ENCODE measurements at places on chromosomes 5 and 9.
A peak's percentile ranks its signal among the peaks of the same experiment; 100 is the strongest.

DNA sequence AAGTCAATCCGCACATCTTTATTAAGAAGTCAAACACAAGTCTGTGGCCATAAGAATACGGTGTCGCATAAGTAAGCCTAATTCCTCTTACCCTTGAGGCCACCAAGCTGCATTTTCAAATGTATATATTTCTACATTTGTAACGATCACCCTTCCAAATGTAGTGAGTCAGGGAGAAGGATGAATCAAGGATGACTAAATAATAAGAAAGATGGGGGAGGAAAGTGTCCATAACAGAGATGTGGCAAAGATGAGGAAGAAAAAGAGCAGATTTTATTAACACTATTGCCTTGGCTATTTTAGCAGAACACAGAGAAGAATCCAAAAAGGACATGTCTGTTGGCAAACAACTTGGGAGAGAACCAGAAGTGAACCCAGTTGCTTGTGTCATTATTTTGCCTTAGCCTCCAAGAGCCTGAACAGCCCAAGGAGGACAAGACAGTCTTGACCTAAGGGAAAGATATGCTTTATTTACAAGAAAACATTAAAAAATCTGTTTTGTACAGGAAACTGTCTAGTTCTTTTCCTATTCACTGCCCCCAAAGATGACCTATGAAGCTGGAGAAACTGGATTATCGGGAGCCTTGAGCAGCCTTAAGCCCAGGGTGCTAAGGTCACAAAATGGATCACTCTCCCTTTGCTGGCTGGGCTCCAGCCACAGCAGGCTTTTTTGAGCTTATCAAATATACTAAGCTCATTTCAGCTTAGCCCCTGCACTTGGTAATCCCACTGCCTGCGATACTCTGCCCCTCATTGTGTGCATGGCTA is 101.5 kb downstream of the PLCXD3 start:
- DNase-seq, result no peak

DNA sequence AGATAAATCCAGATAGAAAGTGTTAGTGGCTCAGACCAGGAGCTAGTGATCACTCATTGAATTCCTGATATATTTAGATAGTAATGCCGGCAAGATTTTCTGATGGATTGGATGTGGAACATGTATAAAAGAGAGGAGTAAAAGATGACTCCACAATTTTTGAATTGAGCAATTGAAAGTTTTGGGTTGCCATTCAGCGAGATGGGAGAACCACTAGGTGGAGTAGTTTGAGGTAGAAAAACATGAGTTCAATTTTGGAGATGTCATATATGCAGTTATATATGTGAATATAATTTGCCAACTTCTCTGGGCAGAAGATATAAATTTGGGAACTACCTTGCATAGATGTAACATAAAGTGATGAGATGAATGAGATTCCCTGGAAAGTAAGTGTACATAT is 502.5 kb upstream of the SEMA6A start:
- no peak for DNase-seq

DNA sequence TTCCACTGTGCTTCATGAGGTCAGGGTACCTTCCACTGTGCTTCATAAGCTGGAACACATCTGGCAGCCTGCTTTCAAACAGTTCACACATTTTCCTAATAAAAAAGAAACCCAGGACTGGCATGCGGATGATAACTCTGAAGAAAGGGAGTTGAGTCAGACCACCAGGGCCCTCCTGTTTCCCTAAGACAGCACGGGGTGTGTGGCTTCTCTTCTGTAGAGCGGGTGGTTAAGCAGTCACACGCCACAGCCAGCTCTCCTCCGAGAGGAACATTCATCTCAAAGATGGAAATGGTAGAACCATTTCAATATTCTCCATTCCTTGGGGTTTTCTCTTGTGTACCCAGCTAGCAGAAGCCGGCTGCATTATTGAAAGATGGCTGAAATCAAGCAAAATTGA is 128.1 kb upstream of the LMX1B start:
- DNase-seq, result no peak

GRCh38 chr9:14314424-14314928 is 535 bp upstream of the NFIB start:
- no peak for DNase-seq

DNA sequence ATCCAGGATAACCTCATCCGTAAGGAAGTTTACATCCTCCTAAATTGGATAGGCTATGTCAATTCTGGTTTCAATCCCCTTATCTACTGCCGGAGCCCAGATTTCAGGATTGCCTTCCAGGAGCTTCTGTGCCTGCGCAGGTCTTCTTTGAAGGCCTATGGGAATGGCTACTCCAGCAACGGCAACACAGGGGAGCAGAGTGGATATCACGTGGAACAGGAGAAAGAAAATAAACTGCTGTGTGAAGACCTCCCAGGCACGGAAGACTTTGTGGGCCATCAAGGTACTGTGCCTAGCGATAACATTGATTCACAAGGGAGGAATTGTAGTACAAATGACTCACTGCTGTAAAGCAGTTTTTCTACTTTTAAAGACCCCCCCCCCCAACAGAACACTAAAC is 1.3 kb downstream of the ADRB2 start:
- no peak for DNase-seq

DNA sequence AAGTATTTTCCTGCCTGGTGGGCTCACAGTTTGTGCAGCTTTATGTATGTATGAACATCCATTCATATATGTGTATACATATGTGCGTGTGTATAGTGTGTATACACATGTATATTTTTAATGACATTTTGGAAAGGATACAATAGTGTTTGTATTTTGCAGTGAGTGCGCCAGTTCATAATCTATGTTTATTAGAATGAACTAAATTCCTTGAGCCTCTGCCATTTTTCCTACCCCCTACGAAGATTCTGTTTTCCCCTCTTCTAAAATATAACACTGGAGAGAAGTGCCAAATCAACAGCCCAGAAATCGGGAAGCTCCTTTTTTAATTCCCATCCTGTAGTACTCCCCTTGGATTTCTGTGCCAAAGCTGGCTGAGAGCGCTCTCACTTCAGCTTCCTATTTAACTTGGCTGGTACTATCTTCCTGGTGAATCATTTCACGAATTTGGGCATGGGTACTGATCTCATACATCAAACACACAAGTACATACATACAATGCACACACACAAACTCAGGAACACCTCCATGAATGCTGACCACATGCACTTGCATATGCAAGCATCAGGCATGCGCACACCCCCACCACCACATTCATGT is 578.4 kb upstream of the WWC1 start:
- DNase-seq, result no peak

GRCh38 chr5:108786806-108787483 is 39.2 kb downstream of the FER start:
- DNase-seq, result no peak

- no peak for DNase-seq
Observed at GRCh38 chr9:89377411-89377810, 59.1 kb downstream of the SECISBP2 start.

GRCh38 chr5:137954131-137954879 is 65.0 kb downstream of the PKD2L2 start:
- no peak for DNase-seq

DNA sequence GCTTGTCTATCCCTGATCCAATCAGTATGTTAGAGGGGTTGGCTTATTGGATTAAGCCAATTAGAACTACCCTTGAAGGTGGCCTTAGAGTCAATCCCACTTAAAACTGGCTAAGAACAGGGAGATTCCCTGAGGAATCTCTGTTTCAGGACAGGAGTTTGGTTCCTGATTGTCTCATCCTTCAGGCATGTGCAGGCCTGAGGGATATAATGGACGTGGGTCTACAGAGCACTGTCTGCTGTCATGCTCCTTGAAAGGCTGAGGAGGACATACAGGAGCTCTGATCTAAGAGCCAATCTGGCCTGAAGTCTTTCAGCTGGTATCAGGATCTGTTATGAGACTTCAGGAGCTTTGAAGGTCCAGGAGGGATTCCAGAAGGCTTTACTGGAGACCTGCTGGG is 36.2 kb upstream of the PRXL2C start:
- no peak for DNase-seq

DNA sequence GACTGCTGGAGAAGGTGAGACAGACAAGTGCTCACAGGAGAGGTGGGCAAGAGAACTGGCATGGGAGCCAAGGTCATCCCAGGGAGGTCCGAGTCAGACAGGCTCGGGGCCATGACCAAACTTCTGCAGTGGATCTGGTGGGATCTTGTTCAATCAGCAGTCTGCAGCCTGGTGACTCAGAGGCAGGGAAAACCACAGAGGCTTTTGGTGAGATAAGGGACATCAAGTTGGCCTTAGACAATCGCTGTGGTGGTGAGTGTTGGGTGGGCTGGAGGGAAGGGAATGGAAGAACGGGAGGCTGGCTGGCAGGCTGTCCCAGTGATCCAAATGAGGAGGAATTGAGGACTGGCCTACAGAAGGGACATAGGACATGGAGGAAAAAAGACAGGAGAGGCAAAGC is 123.8 kb downstream of the TMEM174 start:
- DNase-seq, result no peak

DNA sequence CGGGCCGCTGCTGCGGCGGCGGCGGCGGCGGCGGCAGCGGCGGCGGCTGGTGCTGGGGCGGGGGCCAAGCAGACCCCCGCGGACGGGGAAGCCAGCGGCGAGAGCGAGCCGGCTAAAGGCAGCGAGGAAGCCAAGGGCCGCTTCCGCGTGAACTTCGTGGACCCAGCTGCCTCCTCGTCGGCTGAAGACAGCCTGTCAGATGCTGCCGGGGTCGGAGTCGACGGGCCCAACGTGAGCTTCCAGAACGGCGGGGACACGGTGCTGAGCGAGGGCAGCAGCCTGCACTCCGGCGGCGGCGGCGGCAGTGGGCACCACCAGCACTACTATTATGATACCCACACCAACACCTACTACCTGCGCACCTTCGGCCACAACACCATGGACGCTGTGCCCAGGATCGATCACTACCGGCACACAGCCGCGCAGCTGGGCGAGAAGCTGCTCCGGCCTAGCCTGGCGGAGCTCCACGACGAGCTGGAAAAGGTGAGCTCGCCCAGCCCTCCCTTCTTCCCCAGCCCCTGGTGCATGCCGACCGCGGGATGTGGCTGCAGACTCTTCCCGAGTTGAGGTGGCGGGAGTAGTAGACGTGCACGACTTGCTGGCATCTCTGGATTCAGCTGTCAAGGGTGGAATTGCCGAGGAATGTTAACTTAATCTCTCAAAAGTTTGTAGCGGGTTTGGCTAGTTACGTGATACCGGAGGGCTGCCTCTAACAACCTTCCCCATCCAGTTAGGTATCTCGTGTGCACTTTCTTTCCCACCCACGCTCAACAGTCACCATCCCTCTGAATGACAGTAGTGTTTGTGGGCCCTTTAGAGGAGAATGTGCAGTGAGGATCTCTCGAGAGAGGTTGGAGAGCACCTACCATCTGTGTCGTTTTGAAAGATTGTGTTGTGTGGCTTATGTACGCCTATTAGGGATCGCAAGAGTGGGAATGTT is 932 bp downstream of the SLC12A2 start:
- peak; percentile 34 for DNase-seq

GRCh38 chr5:155872629-155873220 is 454.2 kb upstream of the SGCD start:
- DNase-seq, result no peak

- DNase-seq, result no peak
Observed at GRCh38 chr5:78754655-78755054, 106.1 kb upstream of the LHFPL2 start.

DNA sequence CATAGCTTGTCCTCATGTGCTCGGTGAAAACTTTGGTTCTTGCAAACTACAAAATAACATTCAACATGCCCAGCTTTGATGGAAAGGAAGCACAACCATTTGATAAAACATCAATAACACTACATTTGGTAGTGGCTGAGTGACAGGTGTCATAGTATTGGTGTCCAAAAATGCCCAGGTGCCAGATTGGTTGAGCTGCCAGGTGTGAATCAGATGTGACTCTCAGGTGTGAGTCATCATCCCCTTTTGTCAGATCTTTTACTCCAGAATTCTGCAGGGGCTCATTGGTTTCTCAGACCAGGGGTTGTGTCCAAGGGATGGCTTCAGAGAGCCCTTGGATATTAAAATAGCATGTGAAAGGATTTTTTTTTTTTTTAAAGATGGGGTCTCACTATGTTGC is 22.5 kb upstream of the POMT1 start:
- DNase-seq, result no peak

GRCh38 chr9:100718717-100719116 is 140.8 kb downstream of the CAVIN4 start:
- no peak for DNase-seq

GRCh38 chr5:65903581-65903980 is 22.8 kb upstream of the ERBIN start:
- DNase-seq, result no peak

- no peak for DNase-seq
Observed at GRCh38 chr5:59380350-59380951, 513.1 kb downstream of the PDE4D start.

GRCh38 chr9:98742325-98743280 is 33.9 kb upstream of the GABBR2 start:
- no peak for DNase-seq

- DNase-seq, result no peak
Observed at GRCh38 chr5:88952996-88953643, 70.1 kb upstream of the MEF2C start.

GRCh38 chr9:133142684-133143622 is 20.8 kb downstream of the GBGT1 start:
- DNase-seq, result no peak

DNA sequence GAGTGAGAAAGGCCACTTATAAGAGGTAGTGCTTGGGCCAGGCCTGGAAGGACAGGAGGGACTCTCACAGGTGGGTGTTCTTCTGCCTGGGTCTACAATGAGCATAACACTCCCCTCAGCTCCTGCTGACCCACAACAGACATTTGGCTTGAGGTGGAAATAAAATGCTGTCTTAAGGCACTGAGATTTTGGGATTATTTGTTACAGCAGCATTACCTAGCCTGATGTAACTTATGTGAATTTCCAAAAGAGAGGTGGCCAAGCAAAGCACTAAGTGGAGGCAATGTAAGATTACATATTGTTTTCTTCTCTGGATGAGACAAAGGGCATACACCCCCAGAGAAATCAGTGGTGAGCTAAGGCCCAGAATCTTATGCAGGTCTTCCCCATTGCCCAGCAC is 221.5 kb downstream of the PAX5 start:
- DNase-seq, result no peak

DNA sequence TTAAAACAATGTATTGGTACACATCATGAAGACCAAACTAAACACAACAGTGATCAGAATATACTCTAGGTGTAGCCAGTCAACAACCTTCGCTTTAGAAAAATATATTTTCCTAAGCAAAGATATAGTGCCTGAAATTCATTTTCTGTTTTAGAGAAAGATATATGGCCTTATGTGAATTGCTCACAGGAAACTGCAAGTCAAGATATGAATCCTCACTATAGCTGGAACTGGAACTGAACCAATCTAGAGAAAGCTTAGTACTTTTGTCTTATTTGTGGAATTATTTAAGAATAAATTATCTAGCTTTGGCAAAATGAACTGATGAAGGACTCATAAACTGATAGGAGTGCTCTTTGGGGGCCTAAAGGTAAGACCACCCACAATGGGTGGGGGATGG is 27.3 kb downstream of the GZMK start:
- DNase-seq, result no peak
